ENCODE measurements at places on chromosomes 1 and 21.

DNA sequence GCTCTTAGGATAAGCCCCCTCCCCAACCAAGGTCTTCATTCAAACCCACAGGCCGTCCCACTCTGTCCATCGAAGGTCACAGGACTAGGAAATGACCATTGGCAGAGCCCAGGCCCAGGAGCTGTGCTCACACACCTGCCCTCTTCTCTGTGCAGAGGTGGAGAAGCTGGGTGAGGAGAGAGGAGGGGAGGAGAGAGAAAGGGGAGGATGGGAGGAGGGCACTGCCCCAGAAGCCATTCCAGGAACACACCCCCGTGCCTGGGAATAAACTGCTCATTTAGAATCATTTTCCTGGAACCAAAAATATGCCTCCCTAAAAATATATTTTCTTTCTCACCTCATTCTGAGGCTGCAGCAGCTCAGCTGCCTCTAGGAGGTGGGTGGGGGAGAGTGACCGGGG, 6.4 kb upstream of the SDC3 start:
- DNase-seq: no peak

DNA sequence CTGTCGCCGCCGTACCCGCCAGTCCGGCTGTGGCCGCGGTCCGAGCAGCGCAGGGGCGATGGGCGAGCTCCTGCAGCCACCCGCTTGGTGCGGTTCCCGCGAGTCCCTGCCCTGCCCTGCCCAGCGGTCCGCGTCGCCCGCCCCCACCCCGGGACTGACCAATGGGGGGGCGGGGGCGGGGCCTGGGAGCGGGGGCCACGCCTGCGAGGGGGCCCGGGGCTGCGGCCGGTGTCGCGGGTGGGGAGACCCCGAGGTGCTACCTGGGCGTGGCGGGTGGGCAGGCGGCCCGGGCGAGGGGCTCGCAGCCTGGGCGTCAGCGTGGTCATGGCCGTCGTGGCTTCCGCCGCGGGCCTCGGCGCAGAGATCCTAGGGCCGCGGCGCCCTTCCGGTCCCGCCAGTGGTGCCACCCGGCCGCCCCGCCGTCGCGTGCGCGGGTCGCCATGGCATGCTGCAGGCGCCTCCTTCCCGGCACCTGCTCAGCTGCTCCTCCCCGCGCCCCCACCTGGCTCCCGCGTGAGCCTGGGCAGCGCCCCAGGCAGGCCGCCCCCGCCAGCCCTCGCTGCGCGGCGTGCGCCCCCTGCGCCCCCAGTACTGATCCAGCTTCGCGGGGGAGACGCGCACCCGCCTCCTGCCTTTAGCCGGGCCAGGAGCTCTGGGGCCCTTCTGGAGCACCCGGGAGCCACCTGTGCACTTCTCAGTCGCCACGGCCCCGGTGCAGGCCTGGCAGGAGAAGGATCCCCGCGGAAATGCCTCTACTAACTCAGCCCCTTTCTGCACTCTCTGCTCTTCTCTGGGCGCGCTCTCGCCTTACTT, at the start of gene BMP8B:
BMP8B (minus strand) TSS at position 108 of the 813 bp plus-strand sequence. CDS start 380 bp downstream, outside the sequence.
- DNase-seq: no peak

GRCh38 chr1:43048601-43049011, 89.9 kb upstream of the SLC2A1 start:
- no peak for DNase-seq

GRCh38 chr1:53314606-53315005, 13.3 kb downstream of the LRP8 start:
- DNase-seq: no peak

DNA sequence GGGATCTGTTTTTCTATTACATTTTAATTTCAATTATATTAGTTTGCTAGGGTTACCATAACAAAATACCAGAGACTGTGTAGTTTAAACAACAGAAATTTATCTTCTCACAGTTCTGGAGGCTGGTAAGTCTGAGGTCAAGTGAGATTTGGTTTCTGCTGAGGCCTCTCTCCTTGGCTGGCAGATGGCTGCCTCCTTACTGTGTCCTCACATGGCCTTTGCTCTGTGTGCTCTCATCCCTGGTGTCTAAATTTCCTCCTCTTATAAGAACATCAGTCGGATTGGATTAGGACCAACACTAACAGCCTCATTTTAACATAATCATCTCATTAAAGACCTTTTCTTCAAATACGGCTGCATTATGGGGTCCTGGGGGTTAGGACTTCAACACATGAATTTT, 195.2 kb upstream of the CHODL start:
- no peak for DNase-seq

- no peak for DNase-seq
Observed at GRCh38 chr1:116873680-116874271, 35.9 kb upstream of the PTGFRN start.

DNA sequence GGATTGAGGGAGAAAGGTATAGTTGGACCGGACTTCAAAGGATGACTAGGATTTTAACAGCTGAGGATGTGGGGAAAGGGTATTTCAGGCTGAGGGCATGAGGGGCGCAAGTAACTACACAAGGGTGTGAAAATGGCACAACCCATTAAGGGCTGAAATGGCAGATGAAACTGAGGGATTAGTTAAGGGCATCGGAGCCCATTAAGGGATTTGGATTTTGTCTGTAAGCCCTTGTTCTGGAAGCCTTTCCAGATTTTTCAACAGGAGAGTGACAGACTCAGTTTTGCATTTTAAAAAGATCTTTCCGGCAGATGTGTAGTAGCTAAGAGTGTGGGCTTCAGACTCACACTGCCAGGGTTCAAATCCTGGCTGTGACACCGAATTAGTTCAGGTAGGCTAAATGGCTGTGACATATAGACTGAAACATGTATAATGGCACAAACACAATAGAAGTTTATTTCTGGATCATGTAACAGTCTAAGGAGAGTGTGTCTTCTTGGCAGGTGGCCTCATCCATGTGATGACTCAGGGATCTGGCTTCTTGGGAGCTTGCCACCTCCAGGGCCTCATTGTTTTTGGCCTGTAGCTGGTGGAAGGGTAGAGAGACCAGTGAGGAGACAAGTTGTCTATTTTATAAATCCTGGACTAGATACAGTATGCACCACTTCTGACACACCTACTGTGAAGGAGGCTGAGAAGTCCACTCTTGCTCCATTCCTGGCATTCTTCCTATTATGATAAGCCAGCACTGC, 49.6 kb downstream of the UBE2T start:
- no peak for DNase-seq
